Stimulated activated CD4-positive, alpha-beta T cell treated with anti-CD3 and anti-CD28 coated beads, Interleukin-1b, Interleukin-23, amount 100 ng/mL, for 24 hours (primary cell): ENCODE measurements at places on chromosomes 7 and 10.

DNA sequence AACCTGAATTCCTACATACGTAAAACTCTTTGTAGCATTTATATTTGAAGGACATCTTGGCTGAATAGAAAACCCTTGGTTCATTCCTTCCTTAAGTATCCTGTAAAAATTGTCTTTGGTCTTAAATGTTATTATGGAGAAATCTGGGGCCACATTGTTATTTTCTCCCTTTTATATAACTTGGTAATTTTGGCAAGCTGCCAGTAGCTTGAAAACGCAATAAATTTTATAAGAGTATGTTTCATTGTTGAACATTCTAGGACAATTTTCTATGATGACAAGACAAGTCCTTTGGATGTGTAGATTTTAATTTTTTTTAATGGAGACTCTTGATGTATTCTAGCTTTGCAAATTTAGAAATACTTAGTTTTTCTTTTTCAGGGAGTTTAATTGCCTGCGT is 191.9 kb downstream of the ABCA13 start:
- no peak for DNase-seq

DNA sequence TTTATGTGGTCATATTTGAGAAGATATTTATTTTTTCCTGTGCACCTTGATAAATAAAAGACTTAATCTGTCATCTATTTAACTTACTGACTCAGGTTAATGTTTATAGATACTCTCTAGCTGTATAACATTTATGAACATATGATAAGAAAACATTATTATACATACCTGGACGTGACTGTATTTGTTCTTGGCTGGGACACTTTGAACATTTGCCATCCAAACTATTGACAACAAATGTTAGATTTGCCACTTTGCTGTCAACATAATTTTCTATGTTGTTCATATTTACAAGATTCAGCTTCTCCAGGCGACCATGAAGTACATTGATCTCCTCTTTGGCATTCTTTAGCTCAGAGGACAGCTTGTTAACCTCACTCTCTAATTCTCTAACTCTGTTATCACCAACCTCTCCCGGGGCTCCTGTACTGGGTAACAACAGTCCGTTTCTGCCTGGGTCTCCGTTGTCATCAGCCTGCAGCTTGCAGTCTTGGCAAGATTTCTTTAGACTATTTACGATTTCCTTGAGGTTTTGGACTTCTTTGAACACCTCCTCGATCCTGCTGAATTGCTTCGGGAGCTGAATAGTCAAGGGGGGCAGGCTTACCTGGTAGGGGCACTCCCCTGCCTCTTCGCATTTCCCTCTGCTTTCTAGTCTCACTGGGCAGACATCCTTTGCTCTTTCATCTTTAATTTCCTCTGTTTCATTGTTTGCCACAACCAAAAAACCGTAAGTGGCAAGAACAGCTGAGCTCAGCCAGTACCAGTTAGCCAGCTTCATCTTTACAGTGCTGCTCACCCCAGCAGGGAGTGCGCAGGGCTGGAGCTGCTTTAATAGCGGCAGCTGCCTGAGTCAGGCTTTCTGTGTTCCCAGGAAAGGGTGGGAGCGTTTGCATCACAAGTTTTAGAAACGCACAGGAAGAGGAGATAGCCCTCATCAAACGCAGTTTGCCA is at the start of gene FGL2:
FGL2 (minus strand) TSS at position 807 of the 954 bp plus-strand sequence; CDS start at position 781, 26 bp downstream.
- no peak for DNase-seq

- DNase-seq = no peak
Observed at GRCh38 chr10:62000037-62000603, 98.6 kb downstream of the ARID5B start.

DNA sequence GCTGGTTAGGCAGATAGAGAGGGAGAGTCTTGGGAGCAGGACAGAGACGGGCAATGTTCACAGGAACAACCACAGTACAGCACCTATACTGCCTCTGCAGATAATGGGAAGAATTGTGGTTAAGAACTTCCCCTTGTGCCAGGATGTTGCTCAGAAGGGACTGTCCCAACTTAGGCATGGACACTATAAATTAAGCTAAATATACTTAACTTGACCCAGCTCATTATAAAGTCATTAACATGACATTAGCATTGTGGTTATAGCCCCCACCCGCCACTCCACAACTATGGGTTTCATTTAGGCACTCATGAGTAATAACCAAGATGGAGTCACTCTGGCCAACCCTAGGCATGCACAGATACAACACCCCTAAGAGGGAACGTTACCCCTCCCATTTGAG is 310.9 kb upstream of the NRG3 start:
- no peak for DNase-seq

- no peak for DNase-seq
Observed at GRCh38 chr10:122379537-122379936, 5.0 kb downstream of the PLEKHA1 start.

DNA sequence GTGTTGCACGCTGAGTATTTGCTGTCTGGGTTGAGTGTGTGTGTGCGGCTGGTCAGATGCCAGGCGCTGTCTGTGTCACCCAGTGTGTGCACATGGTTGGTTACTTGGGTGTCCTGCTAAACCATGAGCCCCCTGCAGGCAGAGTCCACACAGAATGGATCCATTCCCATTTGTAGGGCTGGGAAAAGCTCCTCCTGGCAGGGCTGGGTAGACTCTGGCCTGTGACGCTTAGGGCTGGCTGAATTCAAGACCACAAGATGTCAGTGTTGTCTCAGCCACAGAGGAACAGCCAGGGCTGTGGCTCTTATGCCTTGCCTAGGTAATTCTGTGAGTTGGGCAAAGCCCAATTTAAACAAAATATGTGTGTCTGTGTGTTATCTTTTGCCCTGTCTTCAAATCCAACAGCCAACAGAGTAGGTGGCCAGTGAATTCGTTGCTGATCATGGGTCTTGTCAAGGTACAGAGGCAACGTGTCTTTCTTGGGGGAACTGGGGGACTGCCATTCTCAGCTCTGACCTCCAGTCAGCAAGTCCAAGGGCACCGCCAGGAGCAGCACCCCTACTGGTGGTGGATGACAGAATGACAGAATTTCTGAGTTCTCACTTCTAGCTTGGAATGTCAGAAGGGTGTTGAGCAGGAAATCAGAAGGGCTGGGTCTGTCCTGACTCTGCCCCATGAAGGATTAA is 285.1 kb downstream of the CCSER2 start:
- no peak for DNase-seq

- DNase-seq = no peak
Observed at GRCh38 chr10:14192746-14193145, 138.0 kb downstream of the FRMD4A start.

- DNase-seq = no peak
Observed at GRCh38 chr7:155752756-155753445, 59.4 kb downstream of the SHH start.

GRCh38 chr7:17848516-17848915 is 91.8 kb downstream of the SNX13 start:
- no peak for DNase-seq

GRCh38 chr7:134966691-134967090 is 19.6 kb upstream of the AGBL3 start:
- no peak for DNase-seq

DNA sequence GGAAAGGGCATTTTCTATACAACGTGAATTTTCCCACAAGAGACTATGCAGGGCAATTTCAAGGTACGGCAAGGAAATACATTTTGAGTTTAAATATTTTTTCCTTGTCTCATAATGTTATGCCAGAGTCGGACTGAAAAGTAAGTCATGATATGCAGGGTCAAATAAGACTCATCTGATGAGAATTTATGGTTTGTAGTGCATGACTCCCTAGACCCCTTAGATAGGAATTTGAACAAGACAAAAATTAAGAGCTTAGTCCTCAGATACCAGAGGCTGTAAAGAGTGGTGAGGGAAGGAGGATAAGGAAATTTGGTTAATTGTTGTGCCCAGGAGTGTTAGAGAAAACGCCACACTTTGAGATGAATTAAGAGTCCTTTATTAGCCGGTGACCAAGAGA is 616.6 kb downstream of the XPNPEP1 start:
- DNase-seq = no peak
